ENCODE measurements at places on chromosomes 4 and X.

DNA sequence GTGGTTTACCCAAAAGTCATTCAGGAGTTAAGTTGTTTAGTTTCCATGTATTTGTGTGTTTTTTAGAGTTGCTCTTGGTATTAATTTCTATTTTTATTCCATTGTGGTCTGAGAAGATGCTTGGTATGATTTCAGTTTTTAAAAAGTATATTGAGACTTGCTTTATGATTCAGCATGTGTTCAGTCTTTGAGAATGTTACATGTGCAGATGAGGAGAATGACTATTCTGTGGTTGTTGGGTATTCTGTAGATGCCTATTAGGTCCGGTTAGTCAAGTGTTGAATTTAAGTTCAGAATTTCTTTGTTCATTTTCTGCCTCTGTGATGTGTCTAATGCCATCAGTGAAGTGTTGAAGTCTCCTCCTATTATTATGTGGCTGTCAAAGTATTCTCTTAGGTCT, 249.4 kb downstream of the ARHGAP10 start:
- no peak for DNase-seq

DNA sequence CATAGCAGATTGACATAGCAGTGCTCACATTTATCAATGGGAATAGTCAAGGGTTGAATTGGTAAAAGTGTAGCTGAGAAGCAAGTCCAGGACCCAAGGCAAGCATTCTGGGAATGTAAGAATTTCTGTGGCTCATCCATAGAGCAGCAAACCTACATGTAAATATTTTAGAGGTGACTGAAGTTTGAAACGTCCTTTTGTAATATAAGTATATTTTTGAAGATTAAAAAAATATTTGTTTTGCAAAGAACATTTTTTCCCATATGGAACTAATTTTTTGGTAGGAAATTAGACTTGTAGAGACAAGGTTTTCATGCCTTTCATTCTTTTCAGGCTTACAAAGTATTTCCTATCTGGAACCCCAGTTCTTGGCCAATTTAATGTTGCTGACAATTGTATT, 104.0 kb downstream of the TEX13A start:
- no peak for DNase-seq

DNA sequence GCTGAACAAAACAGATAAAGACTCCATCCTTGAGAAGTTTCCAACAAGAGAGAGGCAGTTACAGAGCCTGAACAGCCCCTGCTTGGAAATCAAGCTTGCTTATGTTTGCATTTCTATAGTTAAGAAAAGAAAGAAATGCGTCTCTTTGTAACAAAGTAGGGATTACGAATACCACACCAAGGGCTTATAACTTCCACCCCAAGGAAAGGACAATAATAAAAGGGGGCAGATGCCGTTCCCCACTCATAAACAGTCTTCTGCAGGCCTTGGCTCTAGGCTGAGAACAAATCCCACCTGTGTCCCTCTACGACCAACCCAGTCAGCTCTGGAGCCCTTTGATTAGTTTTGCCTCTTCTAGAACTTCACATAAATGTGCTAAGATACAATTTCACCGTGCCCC, 183.8 kb upstream of the MAP3K15 start:
- DNase-seq = no peak

DNA sequence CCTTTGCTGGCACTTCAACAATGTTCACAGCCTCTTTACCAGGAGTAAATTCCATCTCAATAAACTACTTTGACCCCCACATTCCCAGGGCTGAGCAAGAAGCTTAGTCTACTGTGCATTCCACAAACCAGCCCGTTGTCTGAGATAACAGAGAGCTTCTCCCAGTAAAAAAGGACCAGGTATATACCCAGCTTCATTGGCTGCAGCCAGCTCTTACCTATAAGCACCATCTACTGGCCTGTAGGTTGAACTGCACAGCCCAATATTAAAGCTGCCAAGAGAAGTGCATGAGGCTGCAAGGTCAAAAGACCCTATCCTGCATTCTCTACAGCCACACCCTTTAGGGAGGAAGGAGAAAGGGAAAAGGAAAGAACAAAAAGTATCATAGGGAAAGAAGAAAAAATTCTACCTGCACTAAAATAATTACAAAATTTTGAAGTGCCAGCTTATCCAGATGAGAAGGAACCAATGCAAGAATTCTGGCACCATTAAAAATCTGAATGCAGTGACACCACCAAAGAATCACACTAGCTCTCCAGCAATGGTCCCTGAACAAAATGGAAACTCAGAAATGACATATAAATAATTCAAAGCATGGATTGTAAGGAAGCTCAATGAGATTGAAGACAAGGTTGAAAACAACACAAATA, 45.7 kb upstream of the INTU start:
- peak; percentile 52 for DNase-seq

GRCh38 chr4:88435987-88436693, 20.8 kb upstream of the HERC5 start:
- no peak for DNase-seq

GRCh38 chrX:10199212-10199611, 42.4 kb downstream of the CLCN4 start:
- peak; percentile 3 for DNase-seq

- DNase-seq = no peak
These were observed 83.3 kb downstream of the RLIM start for GRCh38 chrX:74531081-74531480.

DNA sequence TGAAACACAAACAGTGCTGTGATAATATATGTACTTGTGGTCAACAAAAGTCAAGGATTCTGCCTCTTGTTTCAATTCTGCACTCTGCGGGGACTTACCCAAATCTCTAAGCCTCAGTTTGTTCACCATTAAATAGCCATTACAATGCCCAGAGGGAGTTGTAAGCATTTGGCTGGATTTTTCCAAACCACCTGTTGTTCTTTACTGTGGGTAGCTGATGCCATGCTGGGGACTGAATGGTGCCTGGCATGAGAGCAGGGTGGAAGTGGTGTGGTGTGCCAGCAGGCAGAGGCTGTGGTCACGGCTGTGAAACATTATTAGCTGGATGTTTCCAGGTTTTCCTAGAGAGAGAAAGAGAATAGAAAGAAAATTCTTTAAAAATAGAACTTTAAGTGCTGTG, 60.7 kb upstream of the PAK3 start:
- DNase-seq = no peak

- DNase-seq = no peak
These were observed 47.9 kb downstream of the BEND4 start for GRCh38 chr4:42104521-42104920.

- DNase-seq = no peak
These were observed 598.5 kb downstream of the CENPC start for GRCh38 chr4:66946761-66947160.

GRCh38 chrX:2654436-2655340, 36.4 kb upstream of the CD99 start:
- no peak for DNase-seq

DNA sequence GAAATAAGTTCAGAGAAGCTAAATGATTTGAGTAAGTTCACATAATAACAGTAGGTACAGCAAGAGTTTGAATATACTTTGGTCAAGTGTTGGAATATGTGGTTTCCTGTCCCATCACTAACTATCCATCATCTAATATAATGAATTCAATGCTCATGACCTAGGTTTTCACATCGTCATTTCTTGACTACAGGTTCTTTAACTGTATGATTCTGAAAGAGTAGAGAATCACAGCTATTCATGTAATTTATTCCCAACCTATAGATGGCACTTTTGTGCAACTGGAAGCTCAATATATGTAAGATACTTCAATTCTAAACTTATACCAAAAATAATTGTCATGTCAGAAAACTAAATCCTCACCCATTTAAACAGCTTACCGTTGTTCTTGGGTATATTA, 53.1 kb downstream of the TIGD2 start:
- no peak for DNase-seq

GRCh38 chrX:150651906-150652305, 41.3 kb upstream of the MTMR1 start:
- DNase-seq = no peak

- no peak for DNase-seq
These were observed 97.4 kb upstream of the TRPC5OS start for GRCh38 chrX:111778591-111778990.

DNA sequence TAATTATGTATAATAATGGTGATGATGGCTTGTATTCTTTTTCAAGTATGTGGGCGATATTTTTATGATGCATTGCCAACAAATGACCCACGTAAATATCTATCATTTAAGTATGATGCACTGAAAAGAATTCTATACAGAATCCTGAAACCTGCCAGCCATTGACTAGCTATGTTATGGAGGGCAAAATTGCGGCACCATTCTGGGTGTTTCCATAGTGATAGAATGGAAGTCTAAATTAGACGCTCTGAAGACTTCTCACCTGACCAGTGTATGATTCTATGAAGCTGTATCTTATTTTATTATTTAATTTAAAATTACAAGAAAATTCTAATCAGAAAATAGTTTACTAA, 677 bp upstream of the CENPC start:
- no peak for DNase-seq

DNA sequence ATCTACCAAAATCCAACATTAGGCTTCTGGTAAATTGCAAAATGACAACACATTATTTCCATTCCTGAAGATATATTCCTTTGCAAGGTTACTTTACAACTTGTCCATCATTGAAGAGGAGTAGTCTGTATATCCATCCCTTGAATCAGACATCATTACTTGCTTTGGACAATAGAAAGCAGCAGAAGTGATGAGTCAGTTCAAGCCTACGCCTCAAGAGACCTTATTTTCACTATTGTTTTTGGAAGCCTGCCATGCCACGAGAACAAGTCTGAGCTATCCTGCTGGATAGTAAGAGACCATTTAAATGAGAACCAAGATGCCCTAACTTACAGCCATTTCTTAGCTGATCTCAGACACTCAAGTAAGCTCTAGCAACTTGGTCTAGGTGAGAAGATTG, 246.0 kb upstream of the HHIP start:
- peak; percentile 51 for DNase-seq

- no peak for DNase-seq
These were observed 14.8 kb upstream of the ADGRL3 start for GRCh38 chr4:61185288-61185687.

GRCh38 chrX:153635788-153636668, 11.0 kb upstream of the DUSP9 start:
- peak; percentile 25 for DNase-seq

DNA sequence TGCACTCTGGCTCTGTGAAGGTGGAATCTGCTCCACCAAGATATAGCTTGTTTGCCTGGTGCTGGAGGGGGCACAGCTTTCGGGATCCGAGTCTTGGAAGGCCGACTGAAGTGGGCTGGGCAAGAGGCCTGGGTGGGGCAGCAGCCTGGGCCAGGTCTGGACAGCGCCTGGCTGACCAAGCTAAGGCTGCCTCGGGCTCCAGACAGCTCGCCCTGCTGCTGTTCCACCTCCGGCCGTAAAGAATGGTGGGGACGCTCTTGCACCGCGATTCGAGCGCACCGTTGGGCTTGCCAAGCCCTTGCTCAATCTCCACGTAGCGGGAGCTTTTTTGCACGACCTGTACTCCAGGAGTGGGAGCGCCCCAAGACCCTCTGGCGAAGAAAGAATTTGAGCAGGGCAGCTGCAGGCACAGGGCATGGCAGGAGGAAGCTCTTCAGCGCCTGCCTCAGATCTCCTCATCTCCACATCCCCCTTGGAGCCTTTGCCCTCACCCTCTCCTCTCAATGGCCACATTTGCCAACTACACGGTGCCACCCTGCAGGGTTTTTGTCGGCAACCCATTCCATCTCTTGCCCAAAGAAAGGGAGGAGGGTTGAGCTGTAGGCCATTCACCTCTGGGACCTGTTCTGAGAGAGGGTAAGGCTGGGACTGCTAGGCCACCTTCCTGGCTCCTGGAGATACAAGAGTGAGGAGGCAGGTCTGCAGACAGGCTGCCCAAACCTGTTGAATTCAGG, 18.9 kb downstream of the CNGA2 start:
- DNase-seq = peak; percentile 41

DNA sequence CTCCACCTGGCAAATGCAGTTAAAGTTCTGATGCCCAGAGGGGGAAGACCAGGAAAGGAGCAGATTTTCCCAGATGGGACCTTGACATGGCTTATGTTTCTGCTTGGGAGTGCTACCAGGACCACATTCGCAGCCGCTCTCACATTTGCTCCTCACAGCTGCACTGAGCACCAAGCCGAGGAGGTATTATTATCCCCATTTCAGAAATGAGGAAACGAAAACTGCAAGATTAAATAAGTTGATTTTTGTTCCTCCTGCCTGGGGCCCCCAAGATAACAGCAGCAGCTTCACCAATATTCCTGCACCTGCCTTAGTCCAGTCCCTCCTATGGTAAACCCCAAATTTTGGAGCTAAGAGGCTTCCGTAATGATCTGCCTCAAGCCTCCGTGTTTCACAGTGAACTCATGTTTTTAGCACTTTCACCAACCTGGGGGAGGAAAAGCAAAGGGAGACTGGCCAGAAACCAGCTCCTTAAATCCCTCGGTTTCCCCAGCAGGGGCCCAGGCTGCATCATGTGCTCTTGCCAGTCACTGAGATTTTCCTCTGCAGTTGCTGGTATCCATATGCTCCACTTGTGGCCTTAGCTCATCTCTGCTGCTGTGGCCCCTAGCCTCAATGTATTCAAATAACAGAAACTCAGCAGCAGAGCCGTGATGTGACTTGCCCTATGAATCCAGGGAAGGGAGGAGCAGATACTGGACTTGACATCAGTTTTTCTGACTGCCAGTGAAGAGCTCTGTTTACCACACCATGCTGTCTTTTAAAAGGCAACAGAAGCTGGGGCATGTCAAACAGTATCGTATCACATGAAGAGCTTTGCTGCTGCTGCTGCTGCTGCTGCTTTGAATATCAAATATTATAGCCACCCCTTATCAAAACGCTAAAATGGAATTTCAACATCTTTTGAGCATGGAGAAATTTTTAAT, 95.5 kb upstream of the KLHL13 start:
- no peak for DNase-seq

GRCh38 chrX:50000937-50001542, 78.6 kb downstream of the CLCN5 start:
- no peak for DNase-seq

- DNase-seq = peak; percentile 22
These were observed 148.7 kb downstream of the SPATA18 start for GRCh38 chr4:52199574-52200338.

GRCh38 chr4:105966051-105966450, 70.8 kb downstream of the NPNT start:
- no peak for DNase-seq

- no peak for DNase-seq
These were observed 44.0 kb downstream of the ABLIM2 start for GRCh38 chr4:8114456-8115202.

- no peak for DNase-seq
These were observed 123.2 kb downstream of the ELOVL6 start for GRCh38 chr4:110075083-110075738.

DNA sequence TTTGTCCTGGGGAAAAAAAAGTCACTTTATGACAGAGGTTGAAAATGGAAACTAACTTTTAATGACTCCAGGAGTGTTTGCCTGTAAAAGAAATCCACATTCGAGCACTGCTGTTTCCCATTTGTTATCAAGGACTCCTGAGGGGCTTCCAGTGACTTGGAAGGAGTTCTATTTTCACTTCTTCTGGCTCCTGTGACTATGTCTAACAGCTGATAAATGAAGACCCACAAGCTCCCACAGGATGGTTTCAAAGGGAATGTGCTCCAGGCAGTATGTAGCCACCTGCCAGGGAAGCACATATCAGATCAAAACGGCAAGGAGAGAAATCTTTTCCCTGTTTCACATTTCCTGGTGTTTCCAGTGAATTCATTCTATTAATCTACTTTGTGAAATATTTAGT, 159.8 kb upstream of the FAM241A start:
- no peak for DNase-seq

- no peak for DNase-seq
These were observed 743.5 kb upstream of the MAGEB2 start for GRCh38 chrX:29471829-29472228.

- DNase-seq = no peak
These were observed 45.8 kb upstream of the ENPP6 start for GRCh38 chr4:184263461-184263860.

- DNase-seq = peak; percentile 50
These were observed 54.3 kb downstream of the LRBA start for GRCh38 chr4:150960818-150961217.

Measured in RKO (cell line).